Thymus (tissue), 14 donors: ENCODE measurements at places on chromosomes 1 and 21.

DNA sequence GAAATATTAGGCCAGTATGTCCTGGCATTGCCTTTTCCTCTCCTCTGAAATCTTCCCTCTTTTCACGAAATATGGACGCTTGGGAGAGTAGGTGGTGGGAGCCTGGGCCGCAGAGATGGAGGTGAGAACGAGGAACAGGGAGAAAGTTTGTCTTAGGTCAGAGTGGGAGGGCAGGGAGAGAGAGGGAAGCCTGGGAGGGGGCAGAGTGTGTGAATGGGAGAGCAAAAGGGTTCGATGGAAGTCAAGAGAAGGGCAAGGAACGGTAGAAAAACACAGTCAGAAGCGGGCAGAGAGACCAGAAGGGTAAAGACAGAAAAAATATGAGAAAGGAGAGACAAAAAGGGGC, 1.2 kb downstream of the TRABD2B start:
- DNase-seq, result no peak

DNA sequence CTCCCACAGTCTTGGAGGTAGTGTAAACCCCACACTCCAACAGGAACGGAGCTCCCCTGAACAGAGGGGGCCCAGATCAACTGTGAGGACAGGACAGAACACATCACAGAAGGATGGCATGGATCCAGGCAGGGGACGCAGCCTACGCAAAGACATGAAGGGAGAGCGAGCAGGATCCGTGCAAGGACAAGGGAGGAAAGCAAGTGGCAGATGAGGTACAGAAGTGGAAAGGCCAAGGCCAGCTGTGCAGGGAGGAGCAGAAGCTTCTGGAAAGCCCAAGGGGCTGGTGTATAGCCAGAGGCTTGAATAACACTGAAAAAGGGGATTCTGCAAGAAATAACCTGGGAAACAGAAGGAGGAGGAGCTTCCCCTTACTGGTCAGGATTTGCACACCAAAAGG, 81.2 kb downstream of the SIPA1L2 start:
- DNase-seq, result no peak

DNA sequence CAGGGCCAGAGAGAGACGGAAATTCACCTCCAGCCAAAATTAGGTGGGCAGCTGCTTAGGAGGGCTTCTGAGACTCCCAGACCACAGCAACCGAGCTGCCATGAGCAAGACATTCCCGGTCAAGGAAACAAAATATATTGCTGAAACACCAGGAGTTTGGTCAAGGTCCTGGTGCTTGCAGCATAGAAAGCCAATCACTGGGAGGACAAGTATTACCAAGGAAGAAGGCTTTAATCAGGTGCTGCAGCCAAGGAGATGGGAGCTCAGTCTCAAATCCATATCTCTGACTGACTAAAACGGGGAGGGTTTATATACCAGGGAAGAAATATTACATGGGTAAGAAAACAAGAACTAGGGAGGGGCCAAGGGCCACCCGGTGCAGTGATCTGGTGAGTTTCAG, 18.8 kb upstream of the TMEM125 start:
- no peak for DNase-seq

GRCh38 chr1:24961334-24961733, 31.3 kb upstream of the RUNX3 start:
- DNase-seq, result no peak

DNA sequence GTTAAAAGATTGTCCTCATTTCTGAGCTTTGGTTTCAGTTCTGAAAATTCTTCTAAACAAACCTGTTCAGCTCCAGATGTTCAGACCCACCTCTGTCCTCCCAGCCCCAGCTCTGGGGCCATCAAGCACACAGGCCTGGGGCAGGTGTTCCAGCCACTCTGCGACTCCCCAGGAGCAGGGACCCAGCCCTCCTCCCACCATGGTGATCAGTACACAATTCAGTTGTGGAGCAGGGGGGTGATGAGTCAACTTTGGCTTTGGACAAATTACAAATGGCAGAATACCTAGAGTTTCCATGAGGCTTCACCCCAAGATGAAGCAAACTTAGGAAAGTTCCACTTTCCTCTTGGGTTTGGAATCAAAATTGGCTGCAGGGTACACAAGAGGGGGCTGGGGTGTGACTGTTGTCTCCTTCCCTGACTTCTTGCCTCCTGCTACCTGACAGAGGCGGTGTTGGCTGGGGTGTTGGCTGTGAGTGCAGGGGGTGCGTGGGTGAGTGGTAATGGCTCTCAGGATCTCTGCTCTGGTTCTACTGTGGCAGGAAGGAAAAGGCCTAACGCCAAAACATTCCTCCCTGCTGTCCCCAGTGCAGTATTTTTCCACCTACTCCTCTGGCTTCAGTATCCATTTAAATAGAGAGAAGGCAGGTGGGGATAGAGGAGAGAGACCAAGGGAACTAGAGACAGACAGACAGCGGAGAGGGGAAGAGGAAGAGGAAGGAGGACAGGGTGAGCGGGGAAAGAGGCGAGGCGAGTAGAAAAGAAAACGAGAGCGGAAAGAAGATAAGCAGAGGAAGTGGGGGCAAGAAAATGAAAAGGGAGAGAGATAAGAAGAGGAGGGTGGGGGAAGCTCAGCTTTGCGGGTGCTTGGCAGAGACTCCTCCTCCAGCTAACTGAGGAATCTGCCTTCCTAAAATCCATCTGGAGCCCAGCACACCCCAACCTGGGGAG, 20.6 kb upstream of the LRRN2 start:
- DNase-seq, result no peak

DNA sequence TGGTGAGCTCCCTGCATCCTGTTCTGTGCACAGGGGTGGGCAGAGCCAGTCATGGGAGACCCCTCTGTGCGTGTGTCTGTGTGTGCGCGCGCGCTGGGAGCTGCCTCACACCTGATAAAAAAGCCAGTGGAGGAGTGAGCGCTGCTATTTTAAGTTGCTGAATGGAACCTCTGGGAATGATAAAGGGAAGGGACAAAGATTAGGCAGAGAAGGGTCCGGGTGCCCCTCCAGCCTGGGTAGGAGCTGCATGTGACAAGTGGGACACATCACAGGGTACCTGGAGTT, 847 bp downstream of the ADORA1 start:
- no peak for DNase-seq

- DNase-seq, result no peak
Measured at GRCh38 chr1:206563367-206564207, 48.7 kb downstream of the EIF2D start.
